ENCODE measurements at places on chromosomes 16 and 17. TPM values are rescaled to one million over a fixed set of nuclear protein-coding genes. Genes with fewer than 3 reads are reported as not detected.

The IL21R gene
- 0.22 TPM for total RNA-seq

The ADGRG3 gene
- total RNA-seq: not detected

The PIK3R5 gene
- 0.25 TPM for total RNA-seq

DNA sequence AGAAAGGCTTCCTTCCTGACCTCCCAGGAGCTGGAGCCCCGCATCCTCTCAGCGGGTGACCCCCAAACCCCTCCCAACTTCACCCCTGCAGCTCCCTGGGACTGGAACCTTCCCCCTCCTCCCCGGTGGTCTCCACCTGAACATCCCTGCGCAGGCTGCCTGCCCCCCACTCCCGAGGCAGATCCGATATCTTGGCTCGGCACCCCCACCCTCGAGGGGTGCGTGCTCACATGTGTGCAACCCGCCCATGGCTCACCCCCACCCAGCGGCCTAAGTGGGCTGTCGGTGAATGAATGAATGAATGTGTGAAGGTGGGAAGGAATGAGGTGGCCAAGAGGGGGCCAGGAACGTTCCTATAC, 39.7 kb downstream of the SLC7A5 start:
- peaks cover 14% of the 10 kb centered on the region for H3K4me1 ChIP-seq
- H3K27me3 ChIP-seq: no peaks in the 10 kb centered on the region
- no peak overlapping the region for H3K27ac ChIP-seq
- peaks cover 2% of the 10 kb centered on the region for H3K36me3 ChIP-seq

GRCh38 chr16:58393138-58393504, 850 bp downstream of the GINS3 start:
- peak overlapping the region; percentile 98 for H3K4me3 ChIP-seq
- peaks cover 6% of the 10 kb centered on the region for H3K4me1 ChIP-seq
- no peak for DNase-seq
- H3K27ac ChIP-seq: peak overlapping the region; percentile 93

DNA sequence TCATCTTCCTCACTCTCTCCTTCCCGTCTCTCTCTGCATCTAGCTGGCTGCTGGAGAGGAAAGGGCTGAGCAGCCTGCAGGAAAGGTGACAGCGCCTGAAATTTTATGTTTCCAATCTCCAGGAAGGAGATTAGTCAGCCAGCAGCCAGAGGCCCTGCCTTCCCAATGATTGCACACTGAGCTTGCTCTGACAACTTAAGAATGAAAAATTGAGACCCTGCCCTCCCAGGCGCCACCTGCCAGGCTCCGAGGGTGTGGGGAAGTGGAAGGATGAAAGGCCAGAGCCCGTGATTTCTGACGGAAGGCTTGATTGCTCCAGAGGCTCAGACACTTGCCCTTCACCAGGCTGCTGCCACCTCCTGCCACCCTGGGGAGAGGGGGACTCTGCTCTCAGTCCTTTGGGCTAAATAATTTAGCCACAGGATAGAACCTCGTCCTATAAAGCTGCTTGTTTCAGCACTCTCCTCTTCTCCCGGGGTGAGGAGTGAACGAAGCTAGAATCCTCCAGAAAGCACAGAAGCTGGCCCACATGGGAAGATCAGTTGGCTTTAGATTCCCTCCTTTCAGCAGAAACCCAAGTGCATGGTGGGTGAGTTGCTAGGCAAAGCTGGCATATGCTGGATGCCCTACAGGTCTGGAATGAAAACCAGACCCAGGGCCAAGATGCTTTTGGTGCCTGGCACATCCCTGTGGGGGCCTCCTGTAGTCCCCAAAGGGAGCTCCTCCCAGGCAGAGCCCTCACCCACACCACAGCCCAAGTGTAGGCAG, 33.5 kb downstream of the GRIN2C start:
- H3K4me1 ChIP-seq: no peaks in the 10 kb centered on the region
- no peak for DNase-seq
- H3K27me3 ChIP-seq: no peaks in the 10 kb centered on the region
- peaks cover 6% of the 10 kb centered on the region for H3K36me3 ChIP-seq
- H3K27ac ChIP-seq: no peak overlapping the region
- H3K4me3 ChIP-seq: no peak overlapping the region

- no peak overlapping the region for H3K27ac ChIP-seq
- no peaks in the 10 kb centered on the region for H3K27me3 ChIP-seq
- H3K4me3 ChIP-seq: no peak overlapping the region
- H3K4me1 ChIP-seq: peaks cover 8% of the 10 kb centered on the region
- H3K36me3 ChIP-seq: peaks cover 4% of the 10 kb centered on the region
Observed at GRCh38 chr16:78925083-78925767, 675.3 kb downstream of the MAF start.

DNA sequence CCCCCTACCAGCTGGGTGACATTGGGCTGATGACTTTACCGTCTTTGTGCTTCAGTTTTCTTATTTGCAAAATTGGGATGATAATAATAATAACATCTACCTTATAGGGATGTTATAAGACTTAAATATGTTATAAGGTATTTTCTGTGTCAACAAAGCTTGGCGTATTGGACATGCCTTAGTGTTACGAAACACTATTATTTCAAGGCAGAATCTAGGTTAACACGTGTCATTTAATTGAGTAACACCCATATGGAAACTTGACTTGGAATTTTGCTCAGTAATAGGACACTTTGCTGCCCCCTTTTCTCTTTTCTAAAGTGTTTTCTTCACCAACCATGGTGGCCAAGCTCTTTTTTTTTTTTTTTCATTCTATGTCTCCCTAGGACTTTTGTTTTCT, 294.2 kb upstream of the SALL1 start:
- no peak overlapping the region for H3K4me3 ChIP-seq
- peaks cover 30% of the 10 kb centered on the region for H3K27me3 ChIP-seq
- no peaks in the 10 kb centered on the region for H3K36me3 ChIP-seq

- H3K27me3 ChIP-seq: no peaks in the 10 kb centered on the region
- H3K27ac ChIP-seq: no peak overlapping the region
- peaks cover 8% of the 10 kb centered on the region for H3K4me1 ChIP-seq
Observed at GRCh38 chr16:58336332-58337089, 41.7 kb upstream of the PRSS54 start.

- peaks cover 2% of the 10 kb centered on the region for H3K4me1 ChIP-seq
- H3K4me3 ChIP-seq: no peak overlapping the region
- H3K27ac ChIP-seq: no peak overlapping the region
- H3K36me3 ChIP-seq: no peaks in the 10 kb centered on the region
- peaks cover 5% of the 10 kb centered on the region for H3K27me3 ChIP-seq
- no peak for DNase-seq
Observed at GRCh38 chr16:27320261-27321012, 6.7 kb downstream of the IL4R start.
